ENCODE measurements at places on chromosomes 13 and 19. TPM values are rescaled to one million over a fixed set of nuclear protein-coding genes. Genes with fewer than 3 reads are reported as not detected.

GRCh38 chr19:45484273-45484945, 12.4 kb downstream of the RTN2 start:
- H3K27ac ChIP-seq: no peak overlapping the region
- no peaks in the 10 kb centered on the region for H3K36me3 ChIP-seq
- no peaks in the 10 kb centered on the region for H3K27me3 ChIP-seq

Gene INSR
- total RNA-seq: 1.2 TPM

DNA sequence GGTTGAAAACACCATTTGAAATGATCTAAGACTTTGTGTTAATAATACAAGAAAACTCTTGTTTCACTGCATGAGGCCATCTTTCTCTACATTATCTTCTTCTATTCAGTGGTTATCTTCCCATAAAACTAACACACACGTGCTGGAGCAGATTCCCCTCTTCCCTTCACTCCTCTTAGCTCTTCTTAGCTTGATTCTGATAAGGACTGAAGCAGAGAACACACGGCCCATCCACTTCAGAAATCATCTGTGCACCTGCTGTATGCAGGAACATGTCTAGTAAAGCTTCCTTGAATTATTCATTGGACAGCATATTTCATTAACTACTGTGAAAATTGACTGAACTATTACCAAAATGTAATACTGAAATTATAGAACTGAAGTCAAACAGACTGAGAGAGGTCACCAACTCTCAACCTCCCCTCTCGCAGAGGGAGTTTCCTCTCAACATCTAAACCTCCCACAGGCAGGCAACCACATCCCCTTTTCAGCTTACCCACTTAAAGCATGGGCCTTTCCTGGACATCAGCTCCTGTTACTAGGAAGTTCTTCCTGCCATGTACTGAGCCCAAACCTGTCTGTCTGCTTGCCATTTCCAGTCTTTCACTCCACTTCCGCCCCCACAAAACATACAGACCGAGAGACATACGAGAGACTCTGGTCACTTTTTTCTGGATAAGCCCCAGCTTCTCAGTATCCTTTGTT, 113.9 kb downstream of the CRYL1 start:
- DNase-seq: peak; percentile 40
- peak overlapping the region; percentile 5 for H3K4me3 ChIP-seq
- no peak overlapping the region for H3K27ac ChIP-seq

GRCh38 chr19:11756965-11757364, 9.8 kb upstream of the ZNF441 start:
- no peak overlapping the region for H3K4me3 ChIP-seq
- H3K27ac ChIP-seq: no peak overlapping the region
- H3K4me1 ChIP-seq: no peaks in the 10 kb centered on the region
- H3K36me3 ChIP-seq: no peaks in the 10 kb centered on the region

Measured in CD8-positive, alpha-beta memory T cell (primary cell).